ENCODE measurements at places on chromosomes 11 and 22.

DNA sequence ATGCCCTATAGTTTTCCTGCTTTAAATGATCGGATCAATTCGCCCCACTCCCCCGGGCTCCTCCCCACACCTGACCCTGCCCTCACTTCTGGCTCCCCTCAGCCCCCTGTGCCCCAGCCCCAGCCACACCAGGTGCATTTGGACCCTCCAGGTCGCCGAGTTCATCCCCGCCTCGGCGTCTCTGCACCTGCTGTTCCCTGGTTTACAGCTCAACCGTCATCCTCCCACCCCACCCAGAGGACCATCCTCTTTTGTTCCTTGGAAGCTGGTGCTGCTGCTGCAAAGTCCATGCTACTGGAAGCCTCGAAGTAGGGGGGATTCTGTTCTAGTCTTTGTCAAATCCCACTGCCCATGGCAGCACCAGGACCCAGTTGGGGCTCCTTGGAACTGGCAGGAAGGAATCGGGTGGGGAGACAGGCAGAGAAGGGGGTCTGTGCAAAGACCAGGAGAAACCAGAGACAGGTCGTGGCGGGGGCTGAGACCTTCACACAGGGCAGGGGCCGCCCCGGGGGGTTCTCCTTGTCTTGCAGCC, 4.5 kb upstream of the MUC5B start:
- DNase-seq = no peak

DNA sequence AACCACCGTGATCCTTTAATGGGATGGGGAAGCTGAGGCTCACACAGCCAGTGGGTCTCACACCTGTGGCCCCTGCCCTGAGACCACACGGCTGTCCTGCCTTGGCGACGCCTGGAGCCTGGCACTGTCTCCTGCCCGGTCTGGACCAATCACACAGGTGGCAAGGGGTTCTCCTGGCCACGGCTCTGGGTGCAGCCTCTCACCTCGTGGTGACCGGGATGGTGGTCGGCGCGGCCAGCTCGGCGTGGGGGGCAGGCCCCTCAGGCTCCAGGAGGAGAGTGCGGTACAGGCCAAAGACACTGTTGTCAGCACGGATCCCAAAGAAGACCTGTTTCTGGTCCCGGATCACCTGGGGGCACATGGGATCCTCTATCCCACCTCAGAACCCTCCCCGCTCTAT, 8.7 kb downstream of the ANO9 start:
- no peak for DNase-seq

DNA sequence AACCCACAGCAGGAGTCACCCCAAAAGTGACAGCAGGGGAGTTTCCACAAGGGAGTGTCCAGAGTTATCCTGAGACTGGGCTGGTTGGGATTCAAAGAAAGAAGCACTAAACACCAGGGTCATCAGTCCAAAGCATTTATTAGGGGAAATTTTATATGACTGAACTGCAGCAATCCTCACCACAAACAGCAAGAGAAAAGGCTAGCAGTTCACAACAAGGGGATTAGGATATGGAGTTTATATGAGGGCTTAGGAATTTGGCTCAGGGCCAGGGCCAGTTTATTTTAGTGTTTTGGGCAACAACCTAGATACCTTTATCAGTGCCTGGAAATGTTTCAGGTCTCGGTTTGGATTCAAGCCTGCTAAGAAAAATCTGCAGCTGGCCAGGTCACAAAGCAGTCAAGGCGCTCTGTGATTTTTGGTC, 4.6 kb upstream of the TMEM126A start:
- DNase-seq = no peak

DNA sequence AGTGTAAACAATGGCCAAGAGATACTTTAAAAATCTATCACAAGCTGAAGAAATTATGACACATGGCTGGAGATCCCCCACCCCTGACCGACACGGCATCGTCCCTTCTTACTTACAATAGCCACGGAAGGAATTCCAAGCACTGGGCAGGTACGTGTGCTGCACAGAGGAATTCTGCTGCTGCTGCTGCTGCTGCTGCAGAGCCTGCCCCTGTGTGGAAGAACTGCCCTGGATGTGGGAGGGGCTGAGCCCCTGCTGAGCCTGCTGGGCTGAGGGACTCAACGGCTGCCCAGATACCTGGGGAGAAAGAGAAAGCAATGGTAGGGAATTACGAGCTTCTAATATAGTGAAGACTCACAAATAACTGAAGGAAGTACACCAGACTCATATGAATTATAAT, 15.0 kb upstream of the NFRKB start:
- no peak for DNase-seq

GRCh38 chr11:134760957-134761356, 348.9 kb upstream of the B3GAT1 start:
- DNase-seq = no peak

GRCh38 chr11:61762223-61762615, 9.8 kb downstream of the MYRF start:
- no peak for DNase-seq

DNA sequence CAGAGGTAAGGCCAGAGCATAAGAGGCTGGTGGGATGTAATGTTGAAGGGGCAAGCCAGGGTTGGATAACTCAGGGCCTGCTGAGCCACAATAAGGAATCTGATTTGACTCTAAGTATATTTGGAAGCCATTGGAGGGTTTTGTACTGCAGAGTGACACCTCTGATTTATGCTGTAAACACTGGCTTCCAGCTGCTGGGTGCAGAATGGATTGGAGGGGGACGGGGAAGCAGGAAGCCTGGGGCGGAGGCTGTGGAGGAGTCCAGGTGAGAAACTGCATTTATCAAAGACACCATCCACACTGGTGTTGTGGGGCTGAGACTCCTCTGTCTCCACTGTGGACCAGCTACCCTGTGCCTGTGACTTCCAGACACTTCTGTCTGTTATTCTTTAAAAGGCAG, 26.8 kb downstream of the MIAT start:
- DNase-seq = no peak

GRCh38 chr11:16155448-16155847, 200.9 kb downstream of the SOX6 start:
- no peak for DNase-seq

DNA sequence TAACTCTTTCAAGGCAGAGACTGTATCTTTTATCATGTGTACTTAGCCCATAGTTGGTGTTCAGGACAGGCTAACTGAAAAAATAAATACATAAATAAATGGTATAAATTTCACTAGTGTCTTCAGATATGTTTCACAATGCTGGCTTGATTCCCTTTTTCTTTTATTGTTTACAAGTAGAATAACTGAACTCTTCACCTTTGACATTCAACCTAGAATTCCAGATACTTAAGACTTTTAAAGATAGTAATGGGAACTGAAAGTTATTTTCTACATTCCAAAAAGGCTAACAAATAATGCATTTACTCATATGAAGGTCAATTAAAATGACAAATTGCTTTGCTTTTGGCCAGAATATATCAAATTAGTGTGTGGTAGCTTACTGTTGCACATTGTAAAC, 411.3 kb upstream of the TENM4 start:
- no peak for DNase-seq

DNA sequence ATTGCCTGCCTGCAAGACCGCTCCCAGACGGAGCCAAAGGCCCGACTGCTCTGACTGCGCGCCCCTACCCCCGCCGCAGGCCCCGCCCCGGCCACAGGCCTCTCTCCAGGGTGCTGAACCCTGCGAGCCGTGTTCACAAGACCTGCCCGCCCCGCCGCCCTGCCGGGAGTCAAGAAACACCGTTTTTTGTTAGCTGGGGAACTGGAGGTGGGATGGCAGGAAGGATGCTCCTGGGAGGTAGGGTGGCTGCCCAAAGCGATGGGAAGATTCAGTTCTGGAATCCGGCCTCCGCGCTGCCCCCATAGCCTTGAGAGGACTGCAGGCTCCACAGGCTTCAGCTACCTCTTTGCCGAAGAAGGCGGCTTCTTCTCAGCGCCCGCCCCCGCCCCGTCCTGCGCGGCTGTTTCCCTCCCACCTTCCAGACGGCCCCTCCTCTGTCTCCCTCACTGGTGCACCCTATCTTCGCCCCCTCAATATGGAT, 2.7 kb upstream of the PDE2A start:
- DNase-seq = peak; percentile 79

GRCh38 chr11:122682464-122682863, 26.9 kb downstream of the UBASH3B start:
- no peak for DNase-seq

- no peak for DNase-seq
Observed at GRCh38 chr11:117492578-117493251, 165.1 kb downstream of the CEP164 start.

GRCh38 chr22:25452116-25452700, 112.3 kb upstream of the GRK3 start:
- no peak for DNase-seq

DNA sequence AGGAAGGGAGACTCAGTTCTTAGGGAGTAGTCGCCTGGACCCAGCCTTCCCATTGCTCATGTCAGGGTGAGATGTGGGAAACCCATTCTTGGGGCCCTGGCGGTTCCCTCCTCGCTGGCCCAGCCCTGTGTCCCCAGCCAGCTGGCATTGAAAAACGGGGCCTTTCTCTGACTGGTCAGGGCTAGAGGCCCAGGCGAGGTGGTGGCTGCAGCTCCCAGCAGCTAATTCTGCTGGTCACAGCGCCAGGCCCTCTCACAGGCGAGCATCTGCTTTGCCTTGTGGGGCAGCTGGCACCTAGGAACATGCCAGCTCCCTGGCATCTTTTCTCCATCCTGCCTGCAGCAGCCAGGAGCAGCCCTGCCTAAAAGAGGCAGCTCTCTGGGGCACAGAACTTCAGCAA, 20.1 kb downstream of the TSPAN18 start:
- DNase-seq = no peak

- DNase-seq = no peak
Observed at GRCh38 chr11:3906166-3906565, 50.7 kb downstream of the STIM1 start.

DNA sequence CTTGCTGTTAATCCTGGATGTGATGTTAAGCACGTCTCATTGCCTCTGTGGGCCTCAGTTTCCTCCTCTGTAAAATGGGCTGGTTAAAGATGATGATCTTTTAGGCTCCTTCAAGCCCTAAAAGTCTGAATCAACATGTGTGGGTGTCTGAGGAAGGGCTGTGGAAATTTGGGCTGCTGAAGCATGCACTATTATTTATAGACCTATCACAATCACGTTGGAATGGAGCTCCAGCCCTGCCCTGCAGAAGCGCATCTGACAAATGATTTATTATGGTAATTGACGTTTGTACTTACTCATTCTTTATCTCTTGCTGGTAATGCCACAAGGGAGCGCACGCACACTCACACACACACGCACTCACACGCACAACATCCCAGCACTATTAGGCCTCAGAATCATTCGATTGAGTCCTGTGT, 20.4 kb downstream of the P2RX3 start:
- DNase-seq = no peak

- DNase-seq = peak; percentile 34
Observed at GRCh38 chr11:62574363-62575071, 826 bp upstream of the EEF1G start.

DNA sequence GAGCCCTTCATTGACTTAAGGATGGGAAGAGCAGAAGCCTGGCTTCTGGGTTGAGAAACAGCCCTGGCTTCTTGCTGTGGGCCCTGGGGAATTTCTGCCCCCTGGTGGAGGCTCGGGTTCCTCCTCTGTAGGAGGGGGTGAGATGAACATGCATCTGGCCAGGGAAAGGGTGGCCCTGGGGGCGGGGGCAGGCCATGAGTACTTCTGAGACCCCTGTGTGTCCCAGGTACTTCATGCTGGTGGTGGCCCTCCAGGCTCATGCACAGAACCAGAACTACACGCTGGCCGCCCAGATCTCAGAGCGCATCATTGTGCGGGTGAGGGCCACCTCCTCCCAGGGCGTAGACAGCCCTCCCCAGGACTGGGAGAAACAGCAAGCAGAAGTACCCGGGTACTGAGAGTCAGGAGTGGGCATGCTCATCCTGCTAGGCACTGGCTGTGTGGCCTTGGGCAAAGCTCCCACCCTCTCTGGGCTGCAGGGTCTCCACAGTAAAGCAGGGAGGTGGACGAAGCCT, 15.8 kb downstream of the TMEM258 start:
- peak; percentile 82 for DNase-seq

DNA sequence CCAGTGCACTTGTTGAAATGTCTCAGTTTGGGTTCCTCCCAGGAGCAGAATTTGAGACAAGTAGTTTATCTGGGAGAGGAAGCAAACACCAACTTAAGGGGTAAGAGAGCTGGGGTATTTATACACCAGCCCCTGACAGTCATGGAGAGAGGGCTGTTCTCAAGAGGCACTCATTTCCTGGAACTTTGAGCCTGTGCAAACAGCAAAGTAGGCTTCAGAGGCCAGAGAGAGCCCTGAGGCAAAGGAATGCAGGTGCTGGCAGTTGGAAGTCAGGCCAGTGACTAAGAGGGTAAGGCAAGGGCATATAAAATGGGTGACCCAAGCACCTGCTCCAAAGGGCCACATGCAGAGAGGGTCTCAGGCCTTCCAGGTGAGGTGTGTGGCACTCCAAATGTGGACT, 16.1 kb downstream of the MS4A18 start:
- no peak for DNase-seq

DNA sequence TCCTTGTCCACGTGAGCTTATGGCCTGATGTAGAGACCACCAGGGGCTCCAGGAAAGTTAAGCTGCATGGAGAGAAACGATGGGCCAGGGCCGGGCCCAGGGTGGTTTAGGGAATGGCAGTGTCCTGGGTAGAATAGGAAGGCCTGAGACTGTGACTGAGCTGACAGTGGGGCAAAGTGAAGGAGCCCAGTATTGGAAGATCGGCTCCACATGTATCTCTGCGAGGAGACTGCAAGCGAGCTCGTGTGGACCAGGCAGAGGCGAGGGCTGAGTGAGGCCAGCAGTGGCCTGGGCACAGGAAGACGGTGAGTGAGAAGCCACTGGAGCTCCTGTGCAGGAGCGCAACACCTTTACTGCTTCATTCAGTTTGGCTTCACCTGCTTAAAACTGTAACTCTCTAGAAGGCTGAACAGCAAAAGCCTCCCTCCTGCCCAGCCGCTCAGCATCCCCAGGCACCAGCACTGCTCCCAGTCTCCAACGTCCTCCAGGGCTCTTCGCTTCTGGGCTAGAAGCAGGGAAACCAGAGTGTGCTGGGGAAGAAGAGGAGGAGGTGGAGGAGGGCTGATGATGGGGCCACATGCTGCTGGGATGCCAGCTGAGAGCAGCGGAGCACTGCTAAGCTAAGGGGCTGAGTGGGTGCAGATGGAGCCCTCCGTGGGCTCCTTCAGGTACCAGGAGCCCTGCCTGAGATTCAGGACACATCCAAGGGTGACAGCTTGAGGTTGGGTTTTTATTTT, 13.5 kb downstream of the TCIRG1 start:
- no peak for DNase-seq

- no peak for DNase-seq
Observed at GRCh38 chr22:36075724-36076123, 47.1 kb upstream of the RBFOX2 start.

- no peak for DNase-seq
Observed at GRCh38 chr11:121054266-121054665, 30.4 kb downstream of the TBCEL start.

GRCh38 chr11:100068116-100068515, 619.0 kb upstream of the ARHGAP42 start:
- no peak for DNase-seq

- DNase-seq = no peak
Observed at GRCh38 chr11:57479911-57480310, 19.6 kb downstream of the RTN4RL2 start.

GRCh38 chr22:44329179-44329796, 16.5 kb upstream of the SHISAL1 start:
- DNase-seq = no peak
